Amniotic stem cell (primary cell): ENCODE measurements at places on chromosomes 11 and 22.

DNA sequence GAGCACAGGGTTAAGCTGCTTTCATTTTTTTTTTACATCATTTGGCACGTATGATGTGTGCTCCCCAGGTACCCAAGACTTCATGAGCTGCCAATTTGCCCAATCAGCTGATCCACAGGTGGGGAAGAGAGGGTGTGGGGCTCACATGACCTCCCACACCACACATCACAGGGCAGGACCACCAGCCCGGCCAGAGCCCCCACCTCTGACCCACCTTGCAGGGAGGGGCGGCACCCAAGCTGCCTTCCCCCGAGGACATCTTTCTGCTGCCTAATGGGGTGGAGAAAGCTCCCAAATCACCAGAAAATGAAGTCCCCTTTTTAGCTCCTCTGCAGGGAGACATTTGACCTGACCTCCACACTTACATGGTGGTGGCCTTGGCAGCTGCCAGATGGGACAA is 119.8 kb downstream of the MPPED1 start:
- DNase-seq: no peak

- DNase-seq: no peak
Measured at GRCh38 chr11:59416613-59417012, 9.6 kb downstream of the OR5A2 start.

- no peak for DNase-seq
Measured at GRCh38 chr22:41469218-41469851, 418 bp downstream of the ACO2 start.

DNA sequence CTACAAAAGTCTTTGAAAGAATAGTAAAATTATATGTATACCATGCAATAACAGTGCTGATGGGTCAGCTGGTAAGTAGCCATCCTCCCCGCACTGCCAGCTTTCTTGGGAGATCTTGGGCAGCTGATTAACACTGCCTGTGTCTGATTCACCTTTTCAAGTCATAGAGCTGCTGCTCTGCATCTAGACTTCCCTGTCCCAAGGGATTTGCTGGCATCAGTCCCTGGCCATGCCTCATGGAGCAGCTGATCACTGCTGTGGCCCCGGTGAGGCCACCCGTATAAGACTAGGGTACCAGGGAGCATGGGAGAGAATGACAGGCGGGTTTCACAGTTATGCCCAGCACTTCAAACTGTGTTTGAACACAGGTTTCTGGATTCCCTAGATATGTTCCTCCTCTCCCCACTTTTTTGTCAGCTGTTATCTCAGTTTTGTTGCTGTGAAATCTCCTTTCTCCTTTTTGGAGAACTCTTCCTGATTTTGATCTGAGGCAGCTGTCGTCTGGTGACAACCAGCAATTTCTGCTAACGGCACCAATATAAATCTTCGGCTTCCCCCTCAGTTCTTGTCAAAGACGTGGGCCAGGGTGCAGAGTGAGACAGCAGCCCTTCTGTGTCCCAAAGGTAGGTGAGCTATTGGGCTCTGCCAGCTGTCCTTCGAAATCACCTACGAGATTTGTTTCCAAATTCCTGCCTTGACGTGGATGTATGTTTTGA is 438.9 kb downstream of the NTM start:
- DNase-seq: no peak

GRCh38 chr11:129460714-129461113 is 85.1 kb downstream of the BARX2 start:
- DNase-seq: no peak

- DNase-seq: no peak
Measured at GRCh38 chr11:82959987-82960778, 58.6 kb downstream of the DDIAS start.

GRCh38 chr11:68749229-68750123 is 1.8 kb downstream of the TESMIN start:
- DNase-seq: no peak

DNA sequence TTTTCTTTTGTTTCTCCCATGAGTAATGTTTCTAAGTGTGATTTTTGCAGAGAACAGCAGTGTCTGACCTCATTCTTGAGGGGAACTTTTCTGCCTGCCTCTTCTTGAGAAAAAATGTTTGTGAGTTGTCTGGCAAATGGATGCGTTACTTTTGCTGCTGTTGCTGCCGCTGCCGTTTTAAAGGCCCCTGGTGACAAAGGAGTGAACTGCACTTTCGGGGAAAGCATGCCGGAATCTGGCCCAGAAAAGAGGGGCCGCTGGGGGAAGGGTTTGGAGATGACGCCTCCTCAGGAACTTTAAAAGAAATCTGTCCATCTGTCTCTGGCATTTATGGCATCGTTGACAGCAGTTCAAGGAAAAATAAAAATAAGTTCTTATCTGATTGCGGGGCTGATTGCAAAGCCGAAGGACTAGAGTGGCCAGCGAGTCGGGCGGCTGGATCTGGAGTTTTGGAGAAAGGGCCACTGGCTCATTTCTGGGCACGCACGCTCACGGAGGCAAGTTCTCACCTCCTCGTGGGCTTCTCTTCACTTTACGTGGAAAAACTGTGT is 16.5 kb downstream of the ZBTB16 start:
- no peak for DNase-seq

GRCh38 chr11:20089796-20090653 is 70.2 kb downstream of the DBX1 start:
- DNase-seq: no peak

DNA sequence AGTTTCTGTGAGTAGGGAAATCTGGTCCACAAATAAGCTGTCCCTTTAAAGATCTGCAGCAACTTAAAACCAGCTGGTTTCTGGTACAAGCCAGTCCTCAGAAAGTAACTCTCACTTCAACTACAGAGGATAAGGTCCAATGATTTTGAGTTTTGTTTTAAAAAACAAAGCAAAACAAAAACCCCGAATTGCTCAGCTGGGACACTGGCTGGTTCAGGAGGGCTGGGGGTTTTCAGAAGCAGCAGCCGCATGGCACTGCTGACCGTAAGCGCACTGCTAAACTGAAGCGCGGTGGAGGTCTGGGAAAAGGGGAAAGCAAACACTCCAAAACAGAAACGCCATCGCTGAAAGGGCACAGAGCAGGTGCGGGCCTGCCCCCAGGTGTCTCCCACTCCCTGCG is 59.7 kb downstream of the MICAL3 start:
- no peak for DNase-seq

DNA sequence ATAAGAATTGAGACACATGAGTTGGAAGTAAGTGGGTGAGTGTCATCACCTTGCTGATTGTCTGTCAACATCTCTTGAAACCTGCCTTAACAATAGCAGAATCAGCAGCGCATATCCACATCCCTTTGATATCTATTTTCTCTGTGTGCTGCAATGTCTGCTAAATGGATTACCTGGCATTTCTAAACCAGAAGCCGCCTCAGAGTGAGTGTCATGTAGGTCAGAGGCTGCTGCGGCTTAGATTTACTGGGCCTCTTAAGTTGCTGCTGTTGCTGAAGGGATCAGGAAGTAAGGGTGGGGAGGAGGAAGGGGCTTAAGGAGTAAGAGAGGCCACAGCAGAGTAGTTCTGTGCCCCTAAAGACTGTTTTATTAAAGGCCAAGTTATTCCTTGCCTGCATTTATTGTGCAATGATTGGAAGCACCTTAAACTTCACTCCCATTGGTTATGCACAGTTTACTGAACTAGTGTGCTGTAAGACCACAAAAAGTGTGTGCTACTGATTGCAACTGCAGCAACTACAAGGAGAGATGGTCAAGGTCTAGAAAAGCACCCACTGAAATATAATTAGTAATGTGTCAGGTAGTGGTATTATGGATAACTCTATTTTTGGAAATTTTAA is 29.8 kb upstream of the TMEM41B start:
- DNase-seq: no peak

DNA sequence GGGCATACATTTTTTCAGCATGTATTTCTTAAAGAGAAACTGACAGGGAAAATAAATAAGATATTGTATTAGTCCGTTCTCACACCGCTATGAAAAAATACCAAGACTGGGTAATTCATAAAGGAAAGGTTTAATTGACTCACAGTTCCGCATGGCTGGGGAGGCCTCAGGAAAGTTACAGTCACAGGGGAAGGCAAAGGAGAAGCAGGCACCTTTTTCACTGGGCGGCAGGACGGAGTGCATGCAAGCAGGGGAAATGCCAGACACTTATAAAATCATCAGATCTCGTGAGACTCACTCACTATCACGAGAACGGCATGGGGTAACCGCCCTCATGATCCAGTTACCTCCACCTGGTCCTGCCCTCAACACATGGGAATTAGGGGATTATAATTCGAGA is 44.2 kb downstream of the PPFIA1 start:
- no peak for DNase-seq

- DNase-seq: no peak
Measured at GRCh38 chr11:61012737-61013215, 41.3 kb downstream of the CD6 start.

DNA sequence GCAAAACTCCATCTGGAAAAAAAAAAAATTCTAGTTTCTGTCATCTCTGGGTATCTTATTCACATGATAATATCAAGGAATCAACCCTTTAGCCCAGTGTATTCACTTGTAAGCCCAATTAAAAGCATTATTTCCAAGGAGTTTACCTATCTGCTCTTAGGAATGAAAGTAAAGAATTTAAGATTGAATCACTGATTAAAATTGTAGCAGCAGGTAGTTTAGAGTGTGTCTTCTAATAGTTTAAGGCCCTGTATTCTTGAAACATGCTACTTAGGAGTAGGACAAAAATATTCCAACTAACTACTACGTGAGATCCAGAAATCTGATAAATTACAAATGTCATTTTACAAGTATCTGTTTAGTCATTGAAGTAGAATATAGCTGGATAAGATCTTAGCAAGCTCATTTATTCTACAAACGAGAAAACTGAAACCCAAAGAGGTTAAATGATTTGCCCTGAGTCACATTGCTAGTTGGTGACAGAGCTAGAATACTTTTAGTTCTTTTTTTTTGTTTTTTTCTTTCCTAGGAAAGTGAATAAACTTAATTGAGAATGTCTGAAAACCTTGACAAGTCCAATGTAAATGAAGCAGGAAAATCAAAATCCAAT is 4.0 kb downstream of the TCP11L1 start:
- DNase-seq: no peak

DNA sequence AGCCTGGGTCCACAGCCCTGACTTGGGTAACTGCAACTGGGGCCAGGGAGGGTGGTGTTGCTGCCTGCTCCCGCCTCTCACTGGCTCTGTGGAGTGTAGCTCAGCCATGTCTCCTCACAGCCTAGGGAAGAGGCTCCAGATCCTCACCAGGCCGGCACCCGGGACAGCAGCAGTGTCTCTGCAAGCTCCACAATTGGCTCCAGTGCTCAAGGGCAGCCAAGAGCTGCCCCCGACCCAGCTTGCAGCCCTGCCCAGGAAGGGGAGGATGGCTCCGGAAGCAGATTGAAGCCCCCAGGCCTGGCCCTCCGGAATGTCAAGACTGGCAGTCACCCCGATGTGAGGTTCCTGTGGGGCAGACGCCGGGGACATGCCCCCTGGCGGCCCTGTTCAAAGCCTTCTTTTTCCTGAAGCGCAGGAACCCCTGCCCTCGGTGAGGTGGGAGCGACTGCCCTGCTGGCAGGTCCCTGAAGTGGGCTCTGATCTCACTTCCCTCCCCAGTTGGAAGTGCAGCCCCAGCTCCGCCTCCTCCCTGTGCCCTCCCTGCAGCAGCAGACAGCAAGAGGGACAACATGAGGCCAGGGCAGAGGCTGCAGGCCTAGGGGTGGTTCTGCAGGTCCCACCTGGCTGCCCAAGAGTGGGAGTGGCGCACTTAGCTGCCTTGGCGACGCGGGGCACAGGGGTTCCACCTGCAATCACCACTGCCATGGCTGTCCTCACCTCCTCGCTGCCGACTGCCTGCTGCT is 816.2 kb upstream of the LUZP2 start:
- DNase-seq: no peak

GRCh38 chr11:34416766-34417165 is 22.0 kb upstream of the CAT start:
- no peak for DNase-seq

GRCh38 chr22:40638261-40638660 is 1.7 kb upstream of the MRTFA start:
- no peak for DNase-seq

DNA sequence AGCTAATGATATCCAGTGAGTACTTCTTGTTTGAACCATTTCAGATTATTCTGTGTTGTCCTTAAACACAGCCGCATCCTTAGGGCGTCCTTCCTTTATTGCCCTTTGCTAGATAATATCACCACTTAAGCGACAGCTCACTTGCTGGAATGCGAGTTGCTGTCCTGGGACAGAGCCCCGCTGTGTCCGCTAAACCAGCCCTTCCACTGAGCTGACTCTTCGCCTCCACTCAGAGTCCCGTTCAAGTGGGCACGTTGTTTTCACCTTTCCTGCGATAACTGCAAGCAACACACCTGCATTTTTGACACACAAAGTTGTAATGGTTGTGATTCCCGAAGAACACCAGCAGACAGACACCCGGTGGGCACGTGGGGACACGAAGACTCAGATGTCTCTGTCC is 140.0 kb downstream of the TBC1D22A start:
- no peak for DNase-seq

DNA sequence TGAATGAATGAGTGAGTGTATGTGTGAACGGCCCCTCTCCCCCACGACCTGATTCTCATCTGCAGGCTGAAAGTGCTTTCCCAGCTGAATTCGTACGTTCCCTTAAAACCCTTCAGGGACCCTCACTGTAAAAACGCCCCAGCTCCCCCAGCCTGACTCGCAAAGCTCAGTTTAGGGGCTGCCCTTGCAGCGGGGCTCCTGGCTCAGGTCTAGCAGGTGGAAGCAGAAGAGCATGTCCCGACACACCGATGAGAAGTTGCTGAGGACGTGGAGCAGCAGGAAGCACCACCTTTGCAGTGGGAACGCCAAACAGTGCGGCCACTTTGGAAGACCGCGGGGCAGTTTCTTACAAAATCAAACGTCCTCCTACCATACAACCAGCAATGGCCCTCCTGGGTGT is 3.6 kb upstream of the MRPL23 start:
- no peak for DNase-seq

- DNase-seq: no peak
Measured at GRCh38 chr22:26642465-26643417, 14.6 kb upstream of the MIAT start.

GRCh38 chr22:34036931-34037330 is 116.7 kb upstream of the LARGE1 start:
- no peak for DNase-seq

DNA sequence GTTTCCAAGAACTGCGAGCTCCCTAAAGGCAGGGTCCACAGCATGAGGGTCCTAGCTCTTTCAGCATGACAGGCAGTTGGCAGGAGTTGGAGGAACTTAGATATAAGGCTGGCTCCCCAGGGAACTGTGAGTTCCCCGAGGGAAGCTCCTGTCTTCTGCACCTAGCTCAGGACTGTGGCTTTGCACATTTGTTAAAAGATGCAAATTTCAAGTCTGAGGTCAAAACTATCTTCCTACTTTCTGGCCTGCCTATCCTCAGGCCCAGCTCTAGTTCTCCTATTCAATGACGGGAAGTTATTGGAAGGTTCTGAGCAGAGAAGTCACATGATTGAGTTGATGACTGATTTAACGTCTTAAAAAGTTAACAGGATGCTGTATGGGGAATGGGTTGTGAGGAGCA is 11.7 kb upstream of the UCP3 start:
- DNase-seq: no peak

DNA sequence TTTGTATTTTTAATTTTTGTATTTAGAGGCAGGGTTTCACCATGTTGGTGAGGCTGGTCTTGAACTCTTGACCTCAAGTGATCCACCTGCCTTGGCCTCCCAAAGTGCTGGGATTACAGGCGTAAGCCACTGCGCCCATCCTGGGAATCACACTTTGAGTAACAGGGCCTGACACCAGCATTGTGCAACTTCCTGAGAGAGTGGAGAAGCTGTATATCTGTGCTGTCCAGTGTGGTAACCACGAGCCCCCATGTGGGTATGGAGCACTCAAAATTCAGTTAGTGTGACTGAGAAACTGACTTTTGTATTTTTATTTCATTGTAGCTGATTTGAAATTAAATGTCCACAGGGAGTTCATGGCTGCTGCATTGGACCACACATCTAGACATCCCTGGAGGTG is 36.2 kb downstream of the MPPED1 start:
- no peak for DNase-seq
